ENCODE measurements at places on chromosomes 7 and 10.

DNA sequence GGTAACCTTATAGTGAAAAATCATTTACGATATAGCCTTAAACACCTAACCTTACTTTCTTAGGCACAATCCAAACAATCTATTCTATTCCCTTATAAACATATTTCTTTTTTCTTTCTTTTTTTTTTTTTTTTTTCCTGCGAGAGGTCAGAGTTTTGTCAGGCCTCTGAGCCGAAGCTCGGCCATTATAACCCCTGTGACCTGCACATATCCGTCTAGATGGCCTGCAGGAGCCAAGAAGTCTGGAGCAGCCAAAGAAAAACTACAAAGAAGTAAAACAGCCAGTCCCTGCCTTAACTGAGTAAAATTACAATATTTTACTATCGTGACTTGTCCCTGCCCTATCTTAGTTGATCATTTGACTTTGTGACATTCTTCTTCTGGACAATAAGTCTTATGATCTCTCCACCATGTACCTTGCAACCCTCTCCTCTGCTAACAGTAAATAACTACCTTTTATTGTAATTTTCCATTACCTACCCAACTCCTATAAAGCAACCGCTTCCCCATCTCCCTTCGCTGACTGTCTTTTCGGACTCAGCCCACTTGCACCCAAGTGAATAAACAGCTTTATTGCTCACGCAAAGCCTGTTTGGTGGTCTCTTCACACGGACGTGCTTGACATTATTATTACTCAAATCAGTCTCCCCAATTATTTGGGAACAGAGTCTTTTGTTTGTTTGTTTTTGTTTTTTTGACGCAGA lies 64.5 kb downstream of the AOAH start:
- no peak for DNase-seq

DNA sequence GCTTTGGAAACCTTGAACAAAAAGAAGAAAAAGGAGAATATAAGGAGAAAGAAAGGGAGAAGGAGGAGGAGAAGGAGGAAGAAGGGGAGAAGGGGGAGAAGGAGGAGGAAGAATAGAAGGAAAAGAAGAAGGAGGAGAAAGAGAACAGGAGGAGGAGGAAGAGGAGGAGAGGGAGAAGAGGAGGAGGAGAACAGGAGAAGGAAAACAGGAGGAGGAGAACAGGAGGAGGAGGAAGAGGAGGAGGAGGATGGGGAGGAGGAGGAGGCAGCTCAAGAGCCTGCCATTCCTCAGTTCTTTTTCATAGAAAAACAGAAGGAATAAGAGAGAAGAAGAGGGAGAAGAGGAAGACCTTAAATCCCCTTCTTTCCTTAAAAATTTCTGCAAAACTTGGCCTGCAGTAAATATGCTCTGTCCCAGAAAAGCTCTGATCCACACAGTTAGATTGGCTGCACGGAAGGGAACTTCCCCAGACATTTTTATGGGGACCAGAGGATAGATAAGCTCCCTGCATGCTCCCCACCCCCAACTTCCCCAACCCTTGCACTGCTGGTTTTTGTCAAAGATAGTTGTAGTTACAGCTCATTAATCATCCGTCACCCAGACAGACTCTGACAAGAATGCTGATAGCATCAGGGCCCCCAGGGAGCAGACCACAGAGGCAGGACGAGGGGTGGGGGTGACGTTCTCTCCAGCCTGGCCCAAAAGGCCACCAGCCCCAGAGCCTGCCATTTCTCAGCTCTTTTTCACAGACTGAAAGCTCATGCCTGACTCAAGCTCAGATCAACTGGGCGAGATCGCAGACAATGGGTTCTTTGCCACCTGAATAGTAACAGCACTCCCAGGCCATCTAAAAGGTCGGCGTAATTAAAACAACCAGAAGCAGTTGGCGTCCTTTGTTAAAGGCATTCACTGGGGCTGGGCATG lies 34.5 kb upstream of the LYZL1 start:
- DNase-seq = no peak

DNA sequence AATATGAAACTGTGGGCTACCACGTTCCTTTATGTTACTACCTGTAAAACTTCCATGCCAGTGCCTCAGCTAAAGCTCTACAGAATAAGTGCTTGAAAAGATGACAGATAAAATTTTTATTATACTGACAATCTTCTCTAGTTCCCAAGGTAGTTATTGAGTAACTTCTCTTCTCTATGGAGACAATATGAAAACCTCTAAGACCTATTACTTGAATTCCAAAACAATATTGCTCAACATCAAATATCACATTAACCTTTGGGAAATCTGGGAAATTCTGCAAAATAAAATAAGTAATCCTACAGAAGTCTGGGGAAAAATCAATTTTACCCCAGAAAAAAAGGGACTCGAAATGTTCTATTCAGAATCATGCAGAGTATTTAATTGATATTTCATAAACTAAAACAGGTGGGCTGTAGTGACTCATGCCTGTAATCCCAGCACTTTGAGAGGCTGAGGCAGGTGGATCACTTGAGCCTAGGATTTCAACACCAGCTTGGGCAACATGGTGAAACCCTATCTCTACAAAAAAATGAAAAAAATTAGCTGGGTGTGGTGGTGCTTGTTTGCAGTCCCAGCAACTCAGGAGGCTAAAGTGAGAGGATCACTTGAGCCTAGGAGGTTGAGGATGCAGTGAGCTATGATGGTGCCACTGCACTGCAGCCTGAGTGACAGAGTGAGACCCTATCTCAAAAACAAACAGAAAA lies 23.8 kb upstream of the ANK3 start:
- DNase-seq = no peak

DNA sequence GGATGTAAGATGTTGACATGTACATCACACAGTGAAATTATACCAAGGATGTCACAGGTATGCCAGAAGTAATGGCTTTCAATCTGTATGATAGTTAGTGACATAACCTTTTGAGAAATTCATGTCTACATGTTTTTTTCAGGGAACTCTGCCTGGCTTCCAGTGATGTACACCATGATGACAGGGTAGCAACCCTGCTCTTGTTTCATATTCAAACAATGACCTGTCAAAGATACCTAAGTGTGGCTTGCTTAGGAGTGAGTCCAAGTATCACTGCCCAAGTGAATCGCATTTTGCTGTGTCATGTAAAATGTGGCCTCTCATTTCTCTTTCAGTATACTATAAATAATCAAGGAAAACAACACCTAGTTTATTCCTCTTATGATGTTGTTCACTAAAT lies 205.8 kb upstream of the DKK1 start:
- DNase-seq = no peak

DNA sequence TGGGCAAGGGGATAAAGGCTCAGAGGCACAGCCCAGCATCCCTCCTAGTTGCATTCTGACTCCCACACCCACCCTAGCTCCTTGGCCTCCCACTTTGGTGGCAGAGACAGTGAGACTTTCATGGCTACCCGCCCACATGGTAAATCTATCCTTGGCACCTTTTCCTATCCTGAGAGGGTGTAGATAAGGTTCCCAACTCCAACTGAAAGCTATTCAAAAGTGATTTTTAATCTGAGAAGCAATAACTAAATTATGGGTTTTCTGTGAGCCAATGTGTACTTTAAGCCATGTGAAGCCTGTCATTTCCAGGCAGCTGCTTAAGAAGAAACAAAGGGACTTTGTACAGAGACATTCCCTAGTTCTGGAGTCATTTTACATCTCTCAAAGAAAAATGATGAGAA lies 9.1 kb downstream of the LAMB1 start:
- no peak for DNase-seq

DNA sequence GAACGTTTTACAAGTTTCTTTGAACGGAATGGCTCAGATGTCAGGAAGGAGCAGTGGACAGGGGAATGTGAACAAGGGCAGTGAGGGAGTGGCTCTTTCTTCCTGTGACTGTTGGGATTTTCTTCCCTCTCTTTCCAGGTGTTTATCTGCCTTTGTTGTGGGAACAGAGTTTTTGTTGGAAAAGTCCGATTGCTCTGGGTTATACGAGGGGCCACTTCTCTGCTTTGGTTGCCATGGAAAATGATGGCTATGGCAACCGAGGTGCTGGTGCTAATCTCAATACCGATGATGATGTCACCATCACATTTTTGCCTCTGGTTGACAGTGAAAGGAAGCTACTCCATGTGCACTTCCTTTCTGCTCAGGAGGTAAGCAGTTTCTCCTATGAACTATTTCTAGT lies 41.4 kb downstream of the ZRANB1 start:
- no peak for DNase-seq

DNA sequence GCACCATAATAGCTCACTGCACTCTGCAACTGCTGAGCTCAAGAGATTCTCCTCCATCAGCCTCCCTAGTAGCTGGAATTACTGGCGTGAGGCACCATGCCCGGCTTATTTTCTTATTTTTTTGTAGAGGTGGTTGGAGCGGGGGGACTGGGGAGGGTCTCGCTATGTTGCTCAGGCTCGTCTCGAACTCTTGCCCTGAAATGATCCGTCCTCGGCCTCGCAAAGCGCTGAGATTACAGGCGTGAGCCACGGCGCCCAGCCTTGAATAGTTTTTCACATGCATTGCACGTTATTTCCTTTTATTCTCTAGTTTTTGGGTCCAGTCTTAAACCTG lies 526 bp upstream of the LAMTOR4 start:
- no peak for DNase-seq

DNA sequence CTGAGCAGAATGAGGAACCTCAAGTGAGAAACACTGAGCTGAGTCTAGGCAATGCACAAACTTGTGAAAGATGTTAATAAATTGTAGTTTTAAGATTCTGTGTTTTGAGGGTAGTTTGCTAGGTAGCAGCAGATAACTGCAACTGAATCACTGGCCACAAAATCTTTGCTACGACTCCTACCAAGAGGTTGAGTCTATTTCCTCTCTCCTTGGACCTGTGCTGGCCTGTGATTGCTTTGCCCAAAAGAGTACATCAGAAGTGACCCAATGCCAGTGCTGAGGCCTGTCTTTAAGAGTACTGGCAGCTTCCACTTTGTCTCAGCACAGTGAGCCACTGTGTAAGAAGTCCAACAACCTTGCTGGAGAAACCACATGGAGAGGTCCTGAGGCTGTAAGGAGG lies 11.9 kb upstream of the TSPAN13 start:
- DNase-seq = no peak

- no peak for DNase-seq
These were observed 27.3 kb upstream of the MRC1 start for GRCh38 chr10:17781856-17782255.

DNA sequence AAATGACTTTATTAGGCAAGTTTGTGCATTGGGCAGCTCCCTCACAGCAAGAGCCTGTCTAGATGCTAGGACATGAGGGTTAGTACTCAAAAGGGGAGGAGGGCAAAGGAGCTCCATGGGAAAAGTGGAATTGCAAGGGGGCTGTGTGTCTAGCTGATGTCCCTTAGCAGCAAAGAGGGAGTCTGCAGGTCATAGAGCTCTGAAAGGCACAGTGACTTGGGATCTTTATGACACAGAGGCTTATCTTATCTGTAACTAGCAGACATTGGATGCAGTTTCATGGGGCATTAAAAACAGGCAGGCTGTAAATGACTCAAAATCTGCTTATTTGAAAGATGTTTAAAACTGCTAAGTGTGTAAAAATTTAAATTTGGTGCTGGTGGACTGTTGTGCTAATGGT lies 556.2 kb upstream of the FZD8 start:
- no peak for DNase-seq

DNA sequence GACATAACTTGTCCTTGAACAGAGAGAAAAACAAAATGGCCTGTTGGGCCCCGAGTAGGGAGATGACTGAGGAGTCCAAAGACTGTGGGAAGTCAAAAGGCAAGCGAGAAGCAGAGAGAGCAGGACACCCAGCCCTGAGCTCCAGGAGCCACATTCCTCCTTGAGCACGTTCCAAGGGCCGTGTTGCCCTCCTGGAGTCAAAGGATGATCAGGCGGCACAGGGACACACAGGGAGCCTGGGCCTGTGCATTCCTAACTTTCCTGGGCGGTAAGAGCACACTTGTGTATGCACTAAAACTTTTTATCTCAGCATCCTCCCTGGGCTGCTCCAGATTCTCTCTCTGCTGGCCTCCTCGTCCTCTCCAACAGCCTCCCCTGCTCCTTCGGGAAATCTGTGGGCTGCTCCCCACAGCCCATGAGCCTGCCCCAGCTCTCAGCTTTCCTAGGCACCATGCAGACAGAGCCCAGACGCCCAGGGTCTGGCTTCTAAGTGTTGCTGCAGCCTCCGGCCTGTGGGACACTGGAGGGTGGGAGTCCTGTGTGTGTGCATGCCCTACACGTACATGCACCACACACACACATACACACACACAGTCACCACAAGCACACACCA lies 281.8 kb downstream of the POU6F2 start:
- DNase-seq = no peak

DNA sequence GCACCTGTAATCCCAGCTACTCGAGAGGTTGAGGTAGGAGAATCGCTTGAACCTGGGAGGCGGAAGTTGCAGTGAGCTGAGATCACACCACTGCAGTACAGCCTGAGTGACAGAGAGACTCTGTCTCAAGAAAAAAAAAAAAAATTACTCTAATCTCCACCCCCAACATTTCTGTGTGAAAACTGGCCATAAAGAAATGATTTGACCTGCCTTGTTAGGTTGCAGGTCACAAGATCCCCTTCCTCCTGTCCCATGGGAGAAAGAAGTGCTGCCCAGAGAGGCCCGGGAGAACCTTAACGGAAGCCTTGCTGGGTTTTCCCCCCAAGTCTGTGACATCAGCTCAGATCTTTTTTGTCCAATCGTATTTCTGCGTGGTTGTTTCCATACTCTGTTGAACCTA lies 8.7 kb upstream of the CALHM1 start:
- DNase-seq = no peak

- DNase-seq = no peak
These were observed 15.9 kb upstream of the ADCK2 start for GRCh38 chr7:140656548-140657515.

DNA sequence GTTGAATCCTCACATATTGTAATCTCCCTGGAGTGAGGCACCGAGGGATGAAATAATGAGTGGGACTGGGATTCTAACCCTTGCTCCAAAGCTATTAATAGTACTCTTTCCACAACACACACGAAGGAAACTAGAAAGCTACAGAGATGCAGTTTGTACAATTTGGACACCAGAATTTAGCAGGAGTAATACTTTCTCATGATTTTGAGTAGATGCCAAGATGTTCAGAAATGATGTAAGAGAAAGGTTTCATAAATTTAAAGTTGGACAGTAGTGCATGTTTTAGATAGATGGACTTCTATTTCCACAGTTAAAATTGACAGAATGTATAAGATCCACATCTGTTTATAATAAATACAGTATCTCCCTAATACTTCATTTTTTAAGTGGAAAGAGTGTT lies 46.5 kb downstream of the PRR15 start:
- DNase-seq = no peak

- no peak for DNase-seq
These were observed 905.2 kb upstream of the ZNF722 start for GRCh38 chr7:63093481-63093880.

DNA sequence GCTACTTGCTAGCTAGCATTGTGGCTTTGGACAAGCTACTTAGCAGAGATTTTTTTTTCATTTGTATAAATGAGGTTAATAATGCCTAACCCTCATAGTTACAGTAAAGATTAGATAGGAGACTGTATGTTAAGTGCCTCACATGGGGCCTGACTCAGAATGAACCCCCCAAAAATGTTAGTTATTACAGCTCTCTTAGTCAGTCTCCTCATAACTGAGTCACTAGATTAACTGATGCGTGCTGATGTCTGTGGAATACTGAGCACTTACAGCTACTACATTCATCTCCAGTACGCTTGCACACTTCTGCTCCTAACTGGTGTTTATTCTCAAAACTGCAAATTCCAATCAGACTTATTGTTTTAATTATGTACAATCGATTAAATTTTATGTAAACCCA lies 315.3 kb downstream of the SNX13 start:
- no peak for DNase-seq

Data from stimulated activated CD4-positive, alpha-beta T cell treated with anti-CD3 and anti-CD28 coated beads, Interleukin-1b, Interleukin-23, amount 100 ng/mL, for 1 hour (primary cell).